ENCODE measurements at places on chromosomes 4 and X.

GRCh38 chr4:159071178-159071968, 31.5 kb upstream of the RAPGEF2 start:
- peak; percentile 66 for DNase-seq

GRCh38 chr4:14415146-14415545, 587.1 kb upstream of the CPEB2 start:
- peak; percentile 56 for DNase-seq

- DNase-seq: no peak
Observed at GRCh38 chr4:25976780-25977179, 62.8 kb downstream of the SMIM20 start.

DNA sequence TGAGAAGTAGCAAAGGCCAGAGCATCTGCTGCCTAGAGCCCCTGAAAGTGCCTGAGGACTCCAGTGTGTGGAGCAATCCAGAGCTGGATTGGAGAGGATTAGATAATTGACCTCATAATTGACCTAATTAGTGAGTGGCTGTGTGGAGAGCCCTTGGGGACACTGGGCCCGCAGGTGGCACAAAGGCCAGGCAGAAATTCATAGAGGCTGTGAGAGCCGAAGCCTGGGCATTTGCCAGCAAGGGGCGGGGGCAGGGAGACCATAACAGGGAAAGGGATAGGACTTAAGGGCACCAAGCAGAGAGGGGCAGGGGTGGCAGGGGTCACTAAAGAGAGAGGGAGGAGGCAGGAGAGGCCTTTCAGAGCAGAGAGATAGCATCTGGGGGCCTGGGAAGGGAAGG, 45.3 kb downstream of the EFNB1 start:
- no peak for DNase-seq

DNA sequence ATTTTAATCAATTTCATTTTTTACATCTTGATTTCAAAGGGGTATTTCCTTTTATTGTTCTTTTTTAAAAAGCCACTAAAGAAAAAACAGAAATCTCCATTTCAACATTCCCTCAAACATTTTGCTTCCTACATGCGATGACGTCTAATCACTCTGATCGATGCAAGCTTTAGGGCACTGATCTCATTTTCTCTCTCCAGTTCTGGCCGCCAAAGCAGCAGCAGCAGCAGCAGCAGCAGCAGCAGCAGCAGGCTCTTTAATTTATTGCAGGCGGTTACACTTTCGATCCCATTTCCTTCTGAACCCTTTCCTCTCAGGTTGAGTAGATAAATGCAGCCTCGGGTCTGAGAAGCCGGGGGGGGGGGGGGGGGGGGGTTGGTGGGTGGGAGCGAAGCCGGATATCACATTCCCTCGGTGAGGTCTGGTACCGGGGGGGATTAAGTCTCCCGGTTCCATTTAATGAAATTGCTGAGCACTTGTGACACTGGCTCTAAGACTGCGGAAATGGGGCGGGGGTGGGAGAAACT, 3.4 kb upstream of the PCDH7 start:
- DNase-seq: peak; percentile 35

All from LHCN-M2 (cell line).